ENCODE measurements at places on chromosomes 1 and 21.
A peak's percentile ranks its signal among the peaks of the same experiment; 100 is the strongest.

GRCh38 chr1:51048670-51049069 is 53.4 kb upstream of the C1orf185 start:
- no peak for DNase-seq

- DNase-seq, result no peak
Measured at GRCh38 chr1:76715474-76715873, 151.8 kb upstream of the ST6GALNAC5 start.

DNA sequence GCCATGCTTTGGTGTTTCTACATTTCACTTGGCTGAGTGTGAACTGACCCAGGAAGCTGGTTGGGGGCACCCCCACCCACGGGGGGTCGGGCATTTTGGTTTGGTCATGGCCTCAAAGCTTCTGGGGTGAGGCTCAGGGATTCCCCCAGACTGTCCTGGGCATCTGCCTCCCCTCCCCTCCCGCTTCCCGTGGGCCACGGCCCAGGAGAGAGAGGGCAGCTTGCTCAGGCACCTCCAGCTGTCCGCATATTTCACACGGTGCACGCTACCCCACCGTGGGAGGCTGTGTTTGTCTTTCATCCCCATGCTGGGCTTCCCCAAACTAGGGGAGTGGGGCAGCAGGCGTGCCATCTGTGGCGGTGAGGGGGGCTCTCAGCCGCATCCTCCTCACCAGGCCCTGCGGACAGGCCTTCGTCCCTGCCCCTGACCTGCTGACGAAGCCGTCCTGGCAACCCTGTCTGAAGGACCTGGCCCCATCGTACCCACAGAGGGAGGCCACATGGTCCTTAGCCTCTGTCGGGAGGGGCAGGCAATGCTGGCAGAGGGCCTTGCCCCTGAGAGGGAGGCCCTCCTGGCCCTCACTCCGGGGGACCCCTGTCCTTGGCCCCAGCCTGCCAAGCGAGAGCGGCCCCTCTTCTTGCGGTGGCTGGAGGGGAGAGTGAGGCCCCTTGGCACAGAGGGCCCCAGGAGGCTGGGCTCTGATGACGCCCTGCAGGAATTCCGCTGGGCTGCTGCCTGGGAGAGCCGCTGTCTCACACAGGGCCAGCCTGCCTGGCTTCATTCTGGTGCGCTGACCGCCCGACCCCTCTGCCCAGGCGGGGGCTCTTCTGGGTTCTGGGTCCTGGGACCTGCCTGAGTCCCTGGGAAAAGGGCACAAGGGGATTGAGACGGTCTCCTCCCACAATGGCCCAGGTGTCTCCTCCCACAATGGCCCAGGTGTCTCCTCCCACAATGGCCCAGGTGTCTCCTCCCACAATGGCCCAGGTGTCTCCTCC is 22.1 kb downstream of the TP73 start:
- DNase-seq, result no peak

DNA sequence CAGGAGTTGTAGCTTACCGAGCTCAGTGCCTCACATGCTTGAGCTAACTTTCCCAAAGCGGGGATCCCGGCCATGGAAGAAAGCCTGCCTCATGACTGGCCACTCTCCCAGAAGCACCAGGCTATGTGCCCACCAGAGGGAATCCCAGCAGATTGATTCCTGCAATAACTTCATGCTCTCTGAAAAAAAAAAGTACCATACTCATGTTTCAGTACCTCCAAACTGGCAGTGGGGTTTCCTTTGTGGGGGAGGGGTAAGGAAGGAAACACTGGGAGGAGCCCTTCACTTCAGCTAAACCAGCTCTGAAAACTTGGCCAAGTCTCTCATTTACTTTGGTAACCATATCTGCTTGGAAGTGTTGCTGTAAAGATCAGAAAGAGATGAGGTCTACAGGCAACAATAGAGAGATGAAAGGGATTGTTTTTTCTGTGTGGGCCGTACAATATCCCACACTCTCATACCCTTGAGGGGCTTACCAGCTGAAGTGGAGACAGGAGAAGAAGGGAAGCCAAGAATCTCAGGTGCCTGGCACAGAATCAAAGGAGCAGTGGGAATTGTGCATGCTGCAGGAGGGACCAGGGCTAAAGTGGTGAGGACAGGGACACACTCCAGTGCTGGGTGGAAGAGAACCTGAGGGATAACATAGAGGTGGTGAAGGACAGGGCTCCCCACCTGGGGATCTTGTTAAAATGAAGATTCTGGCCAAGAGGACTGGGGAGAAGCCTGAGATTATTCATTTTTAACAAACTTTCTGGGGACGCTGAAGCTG is 42.4 kb upstream of the TACSTD2 start:
- DNase-seq, result peak; percentile 22

DNA sequence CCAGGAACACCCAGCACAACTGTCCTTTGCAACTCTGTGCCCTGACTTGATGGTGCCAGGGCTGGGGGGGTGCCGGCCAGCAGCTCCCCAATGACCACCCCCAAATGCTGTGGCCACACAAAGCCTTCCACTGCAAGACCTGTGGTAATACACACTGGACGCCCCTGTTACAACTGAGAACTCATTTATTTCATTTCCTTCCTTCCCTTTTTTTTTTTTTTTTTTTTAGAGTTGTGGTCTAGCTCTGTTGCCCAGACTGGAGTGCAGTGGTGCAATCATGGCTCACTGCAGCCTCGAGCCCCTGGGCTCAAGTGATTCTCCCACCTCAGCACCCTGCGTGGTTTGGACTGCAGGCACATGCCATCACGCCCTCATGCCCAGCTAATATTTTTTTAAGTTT is 25.2 kb downstream of the TP73 start:
- DNase-seq, result no peak

GRCh38 chr1:173270243-173270642 is 63.1 kb upstream of the TNFSF4 start:
- no peak for DNase-seq

- DNase-seq, result no peak
Measured at GRCh38 chr1:165641231-165641987, 10.4 kb downstream of the MGST3 start.

- DNase-seq, result peak; percentile 23
Measured at GRCh38 chr21:45146306-45146705, 71.9 kb downstream of the ADARB1 start.

- DNase-seq, result no peak
Measured at GRCh38 chr1:220906561-220907334, 27.5 kb downstream of the HLX start.

DNA sequence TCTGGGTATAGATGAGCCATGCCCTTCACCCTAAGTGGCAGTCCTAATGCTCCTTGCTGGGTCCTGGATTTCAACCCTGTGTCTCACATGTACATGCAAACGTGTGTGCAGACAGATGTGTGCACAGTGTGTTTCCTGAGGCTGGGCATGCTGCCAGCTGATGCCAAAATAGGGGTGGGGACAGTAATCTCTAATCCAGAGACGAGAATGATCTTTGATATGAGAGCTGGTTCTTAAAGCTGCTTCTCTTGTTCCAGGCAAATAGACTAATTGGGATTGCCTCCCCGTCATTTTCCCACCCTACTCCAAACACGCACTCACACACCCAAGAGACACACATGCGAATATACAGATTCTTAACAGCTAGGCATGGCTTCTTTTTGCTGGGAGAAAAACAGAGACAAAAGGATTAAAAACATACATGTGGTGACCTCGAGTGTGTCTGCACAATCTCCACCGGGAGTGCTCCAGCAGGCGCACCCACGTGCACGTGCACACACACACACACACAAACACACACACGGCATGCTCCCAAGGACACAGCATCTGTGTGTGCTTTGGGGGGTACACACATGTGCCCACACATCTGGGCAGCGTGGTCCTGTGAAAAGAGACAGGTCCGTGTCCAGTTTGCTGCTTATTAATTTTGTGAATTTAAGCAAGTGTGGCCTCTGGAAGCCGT is 102.1 kb upstream of the ZBTB40 start:
- no peak for DNase-seq

DNA sequence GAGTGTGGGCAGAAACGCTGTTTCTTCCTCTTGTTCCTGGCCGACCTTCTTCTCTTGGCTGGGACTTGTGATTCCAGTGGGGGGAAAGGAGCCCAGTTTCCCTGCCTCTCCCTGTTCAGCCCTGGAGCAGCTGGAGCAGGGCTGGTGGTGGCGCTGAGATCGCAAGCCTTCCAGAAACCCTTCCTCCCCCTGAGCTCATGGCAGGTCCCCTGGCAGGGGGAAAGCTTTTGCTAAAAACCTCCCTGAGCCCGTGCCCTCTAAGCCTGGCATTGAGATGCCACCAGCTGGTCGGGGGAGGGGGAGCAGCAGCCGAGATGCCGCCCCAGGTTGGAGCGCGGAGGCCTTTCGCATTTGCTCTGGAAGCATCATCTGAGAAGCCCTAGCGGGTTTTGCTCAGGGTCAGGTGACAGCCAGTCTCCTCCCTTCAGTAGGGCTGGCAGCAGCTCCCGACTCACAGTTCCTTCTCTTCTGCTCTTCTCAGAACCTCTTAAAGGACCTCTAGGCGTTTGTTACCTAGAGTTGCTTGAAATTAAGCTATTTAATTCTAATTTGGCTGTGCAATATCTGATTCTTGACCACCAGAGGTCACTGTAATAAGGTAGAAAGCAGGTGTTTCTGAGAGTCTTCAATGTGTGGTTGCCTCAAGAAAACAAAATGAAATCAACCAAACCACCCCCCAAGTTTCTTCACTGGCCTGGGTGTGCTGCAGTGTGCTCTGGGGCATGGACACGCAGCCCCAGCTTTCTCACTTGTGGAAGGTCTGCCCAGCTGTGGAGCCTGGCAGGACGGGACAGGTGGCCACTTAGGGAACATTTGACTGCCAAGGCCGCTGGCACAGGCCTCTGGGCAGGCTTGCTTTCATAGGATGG is 257.3 kb downstream of the CAMTA1 start:
- no peak for DNase-seq

GRCh38 chr21:42094811-42095210 is 23.7 kb downstream of the UMODL1 start:
- DNase-seq, result no peak

- no peak for DNase-seq
Measured at GRCh38 chr1:8529901-8530300, 212.0 kb downstream of the SLC45A1 start.

GRCh38 chr1:4324525-4324924 is 329.9 kb upstream of the AJAP1 start:
- no peak for DNase-seq

GRCh38 chr21:35738347-35738961 is 321.9 kb downstream of the SETD4 start:
- peak; percentile 68 for DNase-seq

- no peak for DNase-seq
Measured at GRCh38 chr1:154391086-154391770, 13.9 kb upstream of the IL6R start.

DNA sequence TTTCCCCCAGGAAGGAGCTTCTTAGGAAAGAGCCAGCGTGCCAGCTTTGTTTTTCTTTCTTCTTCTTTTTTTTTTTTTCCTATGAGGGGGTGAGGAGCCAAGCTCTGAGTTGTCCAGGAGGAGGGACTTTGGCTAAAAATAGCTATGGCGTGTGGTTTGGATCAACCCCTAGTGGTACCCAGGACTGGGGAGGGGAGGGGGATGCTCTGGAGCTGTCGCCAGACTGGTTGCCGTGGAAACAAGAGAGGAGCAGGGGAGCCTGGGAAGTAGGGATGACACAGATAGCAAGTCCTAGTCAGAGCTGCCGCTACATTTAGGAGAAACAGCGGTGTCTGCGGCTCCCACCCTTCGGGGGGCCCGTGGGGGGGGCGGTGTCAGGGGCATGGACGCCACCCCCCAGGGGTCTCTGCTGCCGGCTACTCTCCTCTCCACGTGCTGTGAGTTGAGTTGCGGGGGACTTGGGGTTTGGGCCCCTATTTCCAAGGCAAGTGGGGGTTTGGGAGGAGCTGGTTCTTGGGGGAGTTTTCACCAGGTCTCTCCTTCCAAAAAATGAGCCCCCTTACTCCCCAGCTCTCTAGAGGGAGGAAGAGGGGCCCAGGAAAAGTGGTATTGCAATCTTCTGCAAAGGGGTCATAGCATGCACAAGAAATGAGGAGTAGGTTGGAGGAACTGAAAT is at the start of gene KCNJ9:
KCNJ9 (plus strand) TSS at position 278 of the 676 bp plus-strand sequence. CDS start 2,493 bp downstream, outside the sequence.
- no peak for DNase-seq

- no peak for DNase-seq
Measured at GRCh38 chr21:34945288-34945687, 103.8 kb downstream of the RUNX1 start.

- DNase-seq, result no peak
Measured at GRCh38 chr21:45577801-45578175, 35.5 kb upstream of the SLC19A1 start.

DNA sequence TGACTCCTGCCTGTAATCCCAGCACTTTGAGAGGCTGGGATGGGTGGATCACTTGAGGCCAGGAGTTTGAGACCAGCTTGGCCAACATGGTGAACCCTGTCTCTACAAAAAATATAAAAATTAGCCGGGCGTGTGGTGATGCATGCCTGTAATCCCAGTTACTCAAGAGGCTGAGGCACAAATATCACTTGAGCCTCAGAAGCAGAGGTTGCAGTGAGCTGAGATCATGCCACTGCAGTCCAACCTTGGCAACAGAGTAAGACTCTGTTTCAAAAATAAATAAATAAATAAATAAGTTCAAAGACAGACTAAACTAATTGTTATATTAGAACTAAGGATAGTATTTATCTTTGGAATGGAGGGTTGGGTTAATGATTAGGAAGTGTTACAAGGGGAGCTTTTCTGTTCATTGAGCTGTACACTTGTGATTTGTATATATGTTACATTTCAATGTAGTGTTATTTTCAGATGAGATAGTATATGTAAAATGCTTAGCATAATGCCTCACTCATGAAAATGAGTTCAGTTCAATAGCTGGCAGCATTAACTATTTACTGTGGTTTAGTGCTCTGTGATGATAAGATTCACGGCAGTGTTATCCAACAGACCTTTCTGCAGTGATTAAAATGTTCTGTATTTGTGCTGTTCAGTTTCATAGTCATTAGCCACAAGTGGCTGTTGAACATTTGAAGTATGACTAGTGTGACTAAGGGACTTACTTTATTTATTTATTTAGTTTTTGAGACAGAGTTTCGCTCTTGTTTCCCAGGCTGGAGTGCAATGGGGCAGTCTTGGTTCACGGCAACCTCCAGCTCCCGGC is 47.7 kb downstream of the OSBPL9 start:
- no peak for DNase-seq

- no peak for DNase-seq
Measured at GRCh38 chr1:54188291-54188690, 11.5 kb downstream of the CYB5RL start.

DNA sequence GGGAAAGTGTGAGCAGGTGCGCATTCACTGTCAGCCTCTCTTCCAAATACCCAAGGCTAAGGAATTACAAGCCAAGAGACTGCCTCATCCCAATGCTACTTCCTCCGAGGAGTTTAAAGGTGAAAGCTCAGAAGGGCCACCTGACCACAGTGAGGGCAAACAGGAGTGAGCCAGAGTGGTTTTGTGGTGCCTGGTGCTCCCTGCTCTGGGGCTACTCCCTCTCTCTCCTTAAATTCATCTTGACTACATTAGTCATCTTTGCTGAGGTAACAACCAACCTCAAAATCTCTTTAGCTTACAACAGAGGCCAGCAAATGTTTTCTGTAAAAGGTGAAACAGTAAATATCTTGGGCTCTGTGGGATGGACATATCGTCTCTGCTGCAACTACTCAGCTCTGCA is 14.2 kb upstream of the ZBTB8A start:
- no peak for DNase-seq

DNA sequence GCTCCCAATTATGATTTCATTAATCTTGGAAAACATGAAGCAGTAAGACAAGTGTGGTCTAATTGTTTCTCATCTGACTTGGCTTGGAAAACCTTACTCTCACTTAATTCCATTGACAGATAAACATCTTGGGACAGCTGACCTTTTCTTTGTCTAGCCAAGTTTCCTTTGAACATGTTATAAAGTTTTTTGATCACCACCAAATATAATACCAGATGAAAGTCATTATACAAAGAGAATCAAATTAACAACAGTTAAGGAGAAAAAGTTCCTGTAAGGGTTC is 50.2 kb downstream of the ALG14 start:
- DNase-seq, result no peak
